Pulmonary artery endothelial cell (primary cell): ENCODE measurements at places on chromosomes 16 and 17. TPM values are rescaled to one million over a fixed set of nuclear protein-coding genes. Genes with fewer than 3 reads are reported as not detected.

The ADAD2 gene
- total RNA-seq = not detected in 2 replicates

The TM4SF5 gene
- not detected in 2 replicates for total RNA-seq

The PLA2G10 gene
- total RNA-seq = not detected in 2 replicates

The SALL1 gene
- 0.88 TPM in 1 of 2 replicates, not detected in the other for total RNA-seq

The OR1E2 gene
- not detected in 2 replicates for total RNA-seq

The IGFBP4 gene
- total RNA-seq = 120 and 138 TPM in 2 replicates

The MAF gene
- total RNA-seq = 0.32 and 0.40 TPM in 2 replicates

The PDILT gene
- total RNA-seq = not detected in 2 replicates

The SEPTIN12 gene
- total RNA-seq = not detected in 2 replicates

The CHD9 gene
- total RNA-seq = 31.5 and 45.4 TPM in 2 replicates

The RNF227 gene
- 0.86 and 1.2 TPM in 2 replicates for total RNA-seq

The SLC5A2 gene
- not detected in 2 replicates for total RNA-seq

The ENPP7 gene
- not detected in 2 replicates for total RNA-seq

The HOXB1 gene
- not detected in 2 replicates for total RNA-seq

The ALOX12B gene
- not detected in 2 replicates for total RNA-seq

The TP53TG3C gene
- not detected in 2 replicates for total RNA-seq

The ZDHHC1 gene
- total RNA-seq = 4.0 and 7.8 TPM in 2 replicates

The XAF1 gene
- total RNA-seq = 11.5 and 23.9 TPM in 2 replicates
